ENCODE measurements at places on chromosomes 1 and 21.

- no peak for DNase-seq
Measured at GRCh38 chr1:236063919-236064673, 794 bp downstream of the NID1 start.

GRCh38 chr1:177897998-177898654 is 71.7 kb downstream of the SEC16B start:
- no peak for DNase-seq

GRCh38 chr1:179743679-179744400 is 749 bp downstream of the FAM163A start:
- no peak for DNase-seq

GRCh38 chr1:180287988-180288705 is 58.1 kb downstream of the LHX4 start:
- DNase-seq: no peak

DNA sequence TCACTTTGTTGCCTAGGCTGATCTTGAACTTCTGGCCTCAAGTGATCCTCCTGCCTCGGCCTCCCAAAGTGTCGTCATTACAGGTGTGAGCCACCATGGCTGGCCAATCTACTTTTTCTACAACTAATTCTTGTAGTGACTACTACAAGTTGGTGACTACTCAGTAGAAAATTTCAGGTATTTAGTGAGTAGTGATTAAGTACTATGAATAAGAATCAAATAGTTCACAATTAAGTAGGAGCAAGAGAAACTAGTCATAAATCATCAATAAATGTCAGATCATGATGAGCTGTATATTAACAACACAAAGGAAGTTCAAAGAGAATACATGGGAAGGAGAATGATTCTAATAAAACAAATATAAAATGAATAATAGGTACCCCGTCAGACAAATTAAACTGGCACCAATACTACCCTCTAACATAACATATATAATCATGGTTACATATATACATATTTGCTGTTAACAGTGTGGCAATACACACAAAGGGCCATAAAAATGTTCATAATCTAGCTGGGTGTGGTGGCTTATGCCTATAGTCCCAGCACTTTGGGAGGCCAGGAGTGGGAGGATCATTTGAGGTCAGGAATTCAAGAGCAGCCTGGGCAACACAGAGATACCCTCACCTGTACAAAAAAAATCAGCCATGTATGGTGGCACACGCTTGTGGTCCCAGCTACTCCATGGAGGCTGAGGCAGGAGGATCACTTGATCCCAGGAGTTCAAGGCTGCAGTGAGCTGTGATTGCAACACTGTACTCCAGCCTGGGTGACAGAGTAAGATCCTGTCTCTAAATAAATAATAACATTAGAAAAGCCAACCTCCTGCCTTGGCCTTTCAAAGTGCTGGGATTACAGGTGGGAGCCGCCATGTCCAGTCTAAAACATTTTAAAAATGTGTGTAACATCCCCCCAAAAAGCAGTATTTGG is 19.1 kb downstream of the YY1AP1 start:
- DNase-seq: no peak

Data from esophagus squamous epithelium (tissue), 5 donors.